Psoas muscle (tissue), 8 donors: ENCODE measurements at places on chromosomes 3 and 15. TPM values are rescaled to one million over a fixed set of nuclear protein-coding genes. Genes with fewer than 3 reads are reported as not detected.

CD96 gene
- 0.41 TPM for total RNA-seq

ARHGAP11A gene
- total RNA-seq = 2.4 TPM

ZKSCAN7 gene
- total RNA-seq = 2.1 TPM

ITGA11 gene
- 3.8 TPM for total RNA-seq

SLC9C1 gene
- total RNA-seq = 0.10 TPM

REC114 gene
- total RNA-seq = not detected

PIK3CA gene
- total RNA-seq = 21.1 TPM

DNA sequence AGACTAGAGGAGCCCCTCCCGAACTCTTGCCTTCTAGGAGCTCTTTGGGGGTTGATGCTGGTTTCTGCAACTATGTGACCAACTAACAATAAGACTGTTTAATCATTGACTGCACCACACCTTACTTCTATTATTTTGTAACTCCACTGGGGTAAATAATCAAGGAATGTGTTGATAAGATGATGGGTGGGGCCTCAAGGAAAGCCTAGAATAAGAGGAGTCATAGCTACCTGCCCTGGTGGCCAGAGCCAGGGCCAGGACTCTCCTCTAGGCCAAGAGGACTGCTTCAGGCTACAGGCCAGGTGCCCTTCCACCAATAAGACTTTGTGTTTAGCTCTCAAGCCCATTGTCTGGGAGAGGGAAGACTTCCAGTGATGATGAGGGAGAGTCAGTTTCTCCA lies 41.2 kb upstream of the PIAS1 start:
- no peaks in the 10 kb centered on the region for H3K36me3 ChIP-seq
- H3K27me3 ChIP-seq = no peaks in the 10 kb centered on the region

- H3K27me3 ChIP-seq = no peaks in the 10 kb centered on the region
- H3K36me3 ChIP-seq = peaks cover 26% of the 10 kb centered on the region
- peak; percentile 66 for DNase-seq
- peak overlapping the region; percentile 64 for H3K27ac ChIP-seq
- peaks cover 48% of the 10 kb centered on the region for H3K4me1 ChIP-seq
- H3K4me3 ChIP-seq = peak overlapping the region; percentile 1
Observed at GRCh38 chr3:51963951-51964451, 3.3 kb downstream of the PCBP4 start.

GRCh38 chr3:143084856-143085731 lies 34.5 kb upstream of the CHST2 start:
- H3K4me1 ChIP-seq = no peaks in the 10 kb centered on the region
- H3K27me3 ChIP-seq = no peaks in the 10 kb centered on the region
- H3K4me3 ChIP-seq = no peak overlapping the region
- H3K27ac ChIP-seq = no peak overlapping the region
- no peak for DNase-seq
- no peaks in the 10 kb centered on the region for H3K36me3 ChIP-seq

GRCh38 chr3:62723166-62723913 lies 151.9 kb downstream of the CADPS start:
- no peak overlapping the region for H3K4me3 ChIP-seq
- no peaks in the 10 kb centered on the region for H3K27me3 ChIP-seq
- no peak for DNase-seq
- no peaks in the 10 kb centered on the region for H3K4me1 ChIP-seq

DNA sequence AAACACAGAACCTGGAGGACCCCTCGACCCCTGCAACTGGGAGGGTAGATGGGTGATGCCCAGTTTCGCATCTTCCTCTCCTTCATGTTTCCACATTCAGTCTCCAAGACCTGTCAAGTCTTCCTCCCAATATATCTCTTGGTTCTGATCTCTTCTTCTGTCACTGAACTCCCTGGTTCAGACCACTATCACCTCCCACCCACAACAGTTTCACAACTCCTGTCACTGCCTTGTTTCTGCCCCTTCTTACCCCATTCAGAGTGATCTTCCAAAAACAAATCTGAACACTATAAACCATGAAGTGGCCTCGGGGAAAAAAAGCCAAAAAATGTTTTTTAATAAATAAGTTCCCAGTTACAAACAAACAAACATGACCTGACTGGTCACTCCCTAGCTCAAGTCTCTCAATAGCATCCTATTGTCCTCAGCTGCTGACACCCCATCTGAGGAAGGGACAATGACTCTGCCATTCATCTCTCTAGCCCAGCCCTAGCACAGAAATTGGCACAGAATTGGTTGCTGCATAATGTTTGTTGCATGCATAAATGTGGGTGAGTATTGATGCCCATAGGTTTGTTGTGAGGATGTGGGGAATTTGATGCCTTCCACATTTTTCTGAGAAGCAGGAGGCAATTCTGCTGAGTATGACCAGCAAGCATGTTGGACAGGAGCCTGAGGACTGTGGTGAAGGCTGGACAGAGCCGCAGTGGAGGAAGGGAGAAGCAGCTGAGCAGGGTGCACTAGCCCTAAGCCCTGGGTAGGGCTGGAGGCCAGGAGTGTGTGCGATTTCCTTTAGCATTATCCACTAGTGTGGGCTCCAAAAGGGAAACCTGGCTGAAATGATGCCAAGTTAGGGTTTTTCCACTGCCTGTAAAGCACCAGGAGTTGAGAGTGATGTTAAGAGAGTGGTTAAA lies 12.2 kb upstream of the XYLB start:
- DNase-seq = no peak
- H3K4me1 ChIP-seq = no peaks in the 10 kb centered on the region
- H3K4me3 ChIP-seq = no peak overlapping the region
- H3K36me3 ChIP-seq = no peaks in the 10 kb centered on the region

DNA sequence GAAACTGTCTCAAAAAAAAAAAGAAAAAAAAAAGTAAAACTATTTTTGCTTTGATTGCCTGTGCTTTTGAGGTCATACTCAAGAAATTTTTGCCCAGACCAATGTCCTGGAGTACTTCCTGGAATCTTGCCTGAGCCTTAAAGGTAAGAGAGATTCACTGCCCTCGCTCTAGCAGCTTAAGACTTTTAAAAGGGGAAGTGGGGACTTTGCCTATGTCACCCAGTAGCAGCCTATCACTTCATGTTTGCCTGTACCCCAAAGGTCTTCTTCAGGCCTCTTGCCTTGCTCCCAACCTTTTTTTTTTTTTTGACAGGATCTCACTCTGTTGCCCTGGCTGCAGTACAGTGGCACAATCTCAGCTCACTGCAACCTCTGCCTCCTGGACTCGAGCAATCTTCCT lies 18.9 kb upstream of the GOLGB1 start:
- H3K4me3 ChIP-seq = no peak overlapping the region
- no peaks in the 10 kb centered on the region for H3K4me1 ChIP-seq
- DNase-seq = no peak
- no peak overlapping the region for H3K27ac ChIP-seq
- no peaks in the 10 kb centered on the region for H3K27me3 ChIP-seq
- peaks cover 43% of the 10 kb centered on the region for H3K36me3 ChIP-seq

DNA sequence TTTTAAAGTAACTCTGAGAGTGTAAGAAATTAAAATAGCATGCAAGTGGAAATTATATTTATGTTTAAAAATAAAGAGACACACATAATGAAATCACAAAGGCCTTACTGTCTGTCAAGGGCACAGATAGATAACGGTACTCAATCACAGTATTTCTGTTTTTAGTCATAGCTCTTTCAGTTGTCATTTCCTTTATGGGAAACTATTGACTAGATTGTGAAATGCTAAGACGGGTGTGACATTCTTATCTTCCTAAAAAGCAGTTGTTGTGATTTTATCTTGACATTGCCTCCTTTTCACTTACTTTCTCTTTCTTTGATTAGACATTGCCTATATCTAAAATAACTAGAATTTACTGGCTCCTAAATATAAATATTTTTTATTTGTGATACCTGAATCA lies 100.1 kb upstream of the PLSCR5 start:
- DNase-seq = no peak
- H3K27me3 ChIP-seq = no peaks in the 10 kb centered on the region
- no peaks in the 10 kb centered on the region for H3K4me1 ChIP-seq
- H3K4me3 ChIP-seq = no peak overlapping the region

- H3K27ac ChIP-seq = no peak overlapping the region
- H3K4me1 ChIP-seq = no peaks in the 10 kb centered on the region
- H3K4me3 ChIP-seq = no peak overlapping the region
- no peaks in the 10 kb centered on the region for H3K27me3 ChIP-seq
- DNase-seq = peak; percentile 47
Observed at GRCh38 chr15:77909182-77909940, 168.2 kb downstream of the TBC1D2B start.

- no peak for DNase-seq
- H3K27ac ChIP-seq = no peak overlapping the region
- no peaks in the 10 kb centered on the region for H3K36me3 ChIP-seq
- no peak overlapping the region for H3K4me3 ChIP-seq
- no peaks in the 10 kb centered on the region for H3K4me1 ChIP-seq
- H3K27me3 ChIP-seq = no peaks in the 10 kb centered on the region
Observed at GRCh38 chr3:114093016-114093380, 36.5 kb downstream of the QTRT2 start.
